ENCODE measurements at places on chromosomes 3 and 15.

DNA sequence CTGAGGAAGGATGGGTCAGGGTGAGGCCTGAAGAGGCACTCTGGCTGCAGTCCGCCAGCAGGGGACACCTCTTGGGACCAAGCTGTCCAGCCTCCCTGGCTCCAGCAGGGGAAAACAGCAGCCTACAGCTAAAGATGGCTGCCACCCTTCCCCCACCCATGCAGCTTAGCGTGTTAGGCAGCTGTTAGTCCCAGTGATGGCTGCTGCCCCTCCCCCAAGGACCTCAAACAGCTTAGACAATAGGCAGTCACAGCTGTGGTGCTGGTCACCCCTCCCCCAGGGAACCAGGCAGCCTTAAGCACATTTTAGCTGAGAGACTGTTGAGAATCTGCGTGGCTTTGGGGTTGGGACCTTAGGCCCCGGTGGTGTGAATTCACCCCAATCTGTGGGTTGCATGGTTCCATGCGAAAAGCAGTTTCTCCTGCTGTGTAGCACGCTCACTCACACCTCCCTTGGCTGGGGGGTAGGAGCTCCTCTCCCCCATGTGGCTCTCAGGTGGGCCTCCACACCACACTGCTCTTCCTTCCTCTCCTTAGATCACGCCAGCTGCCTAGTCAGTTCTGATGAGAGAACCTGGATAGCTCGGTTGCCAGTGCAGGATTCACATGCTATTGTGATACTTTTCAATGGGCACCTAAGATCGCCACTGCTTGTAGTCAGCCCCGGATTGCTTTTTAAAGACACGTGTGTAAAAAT is 140.5 kb upstream of the CADPS start:
- no peak for DNase-seq

DNA sequence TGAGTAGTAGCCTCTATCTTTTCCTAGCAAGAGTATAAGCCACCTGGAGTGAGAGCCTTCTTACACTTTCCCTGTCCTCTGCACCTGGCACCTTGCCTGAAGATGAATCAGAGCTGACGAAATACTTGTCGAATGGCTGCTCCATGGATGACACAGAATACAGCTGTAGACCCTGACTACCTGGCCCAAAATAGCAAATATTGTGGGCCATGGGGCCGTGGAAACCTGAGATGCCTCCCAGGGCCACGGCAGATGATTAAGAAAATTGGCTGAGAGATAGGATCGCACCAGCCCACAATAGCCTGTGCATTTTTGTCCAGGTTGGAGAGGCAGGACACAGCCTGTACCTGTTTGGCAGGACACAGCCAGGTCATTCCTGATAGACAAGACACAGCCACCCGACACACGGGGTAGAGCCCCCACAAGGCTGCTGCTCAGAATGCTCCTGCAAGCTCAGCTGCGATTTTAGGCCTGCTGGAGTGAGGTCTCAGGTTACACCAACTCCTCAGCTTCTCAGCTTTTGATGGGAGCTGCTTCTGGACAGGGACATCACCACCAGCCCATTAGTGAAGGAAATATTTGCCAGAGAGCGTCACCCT is 22.9 kb upstream of the TPM1 start:
- no peak for DNase-seq

DNA sequence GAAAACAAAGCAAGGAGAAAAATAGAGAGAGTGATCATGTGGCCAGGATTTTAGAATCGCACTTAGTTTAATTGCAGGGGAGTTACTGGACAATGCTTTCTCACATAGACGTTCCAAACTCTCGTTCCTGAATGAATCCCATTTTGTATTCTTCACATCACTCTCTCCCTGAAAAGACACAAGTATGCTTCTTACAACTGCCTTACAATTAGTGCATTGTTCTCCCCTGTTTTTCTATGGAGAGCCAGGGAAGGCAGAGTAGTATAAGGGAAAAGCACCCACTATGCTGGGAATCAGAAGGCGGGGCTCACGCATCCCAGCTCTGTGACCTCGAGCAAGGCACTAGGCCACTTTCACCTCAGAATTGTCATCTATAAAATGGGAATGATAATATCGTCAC is 14.4 kb downstream of the TMOD2 start:
- DNase-seq, result no peak

GRCh38 chr3:94137377-94137776 is 74.5 kb downstream of the NSUN3 start:
- DNase-seq, result no peak

- DNase-seq, result no peak
These were observed 101.7 kb downstream of the DAPK2 start for GRCh38 chr15:63944681-63944955.
